OCI-LY7 (cell line): ENCODE measurements at places on chromosomes 6 and 20.

- DNase-seq, result no peak
Observed at GRCh38 chr6:55574556-55574955, 4.4 kb downstream of the HMGCLL1 start.

DNA sequence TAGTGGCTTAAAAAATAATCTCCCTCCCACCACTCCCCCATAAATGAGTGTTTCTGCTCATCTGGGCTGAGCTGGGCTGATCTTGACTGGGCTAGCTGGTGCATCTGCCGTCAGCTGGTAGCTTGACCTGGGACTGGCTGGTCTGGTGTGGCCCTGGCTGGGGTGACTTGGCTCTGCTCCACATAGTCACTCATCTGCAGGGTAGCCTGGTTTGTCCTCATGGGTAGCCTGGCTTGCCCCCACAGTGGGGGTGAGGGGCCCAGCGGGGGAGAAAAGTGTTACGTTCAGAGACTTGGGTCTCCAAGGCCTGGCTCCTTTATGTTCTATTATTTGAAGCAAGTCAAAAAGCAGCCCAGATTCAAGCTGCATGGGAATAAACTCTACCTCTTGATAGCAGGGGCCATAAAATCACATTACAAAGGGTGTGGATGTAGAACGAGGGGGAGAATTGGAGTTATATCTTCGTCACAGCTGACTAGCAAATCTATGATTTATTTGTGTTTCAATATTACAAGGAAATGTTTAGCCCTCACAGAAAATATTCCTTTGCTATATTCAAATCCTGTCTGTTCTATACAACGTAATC lies 32.9 kb downstream of the EDN3 start:
- DNase-seq, result no peak

- no peak for DNase-seq
Observed at GRCh38 chr6:108714101-108714765, 134.0 kb upstream of the ARMC2 start.

GRCh38 chr6:3527651-3527977 lies 70.8 kb upstream of the SLC22A23 start:
- DNase-seq, result no peak

DNA sequence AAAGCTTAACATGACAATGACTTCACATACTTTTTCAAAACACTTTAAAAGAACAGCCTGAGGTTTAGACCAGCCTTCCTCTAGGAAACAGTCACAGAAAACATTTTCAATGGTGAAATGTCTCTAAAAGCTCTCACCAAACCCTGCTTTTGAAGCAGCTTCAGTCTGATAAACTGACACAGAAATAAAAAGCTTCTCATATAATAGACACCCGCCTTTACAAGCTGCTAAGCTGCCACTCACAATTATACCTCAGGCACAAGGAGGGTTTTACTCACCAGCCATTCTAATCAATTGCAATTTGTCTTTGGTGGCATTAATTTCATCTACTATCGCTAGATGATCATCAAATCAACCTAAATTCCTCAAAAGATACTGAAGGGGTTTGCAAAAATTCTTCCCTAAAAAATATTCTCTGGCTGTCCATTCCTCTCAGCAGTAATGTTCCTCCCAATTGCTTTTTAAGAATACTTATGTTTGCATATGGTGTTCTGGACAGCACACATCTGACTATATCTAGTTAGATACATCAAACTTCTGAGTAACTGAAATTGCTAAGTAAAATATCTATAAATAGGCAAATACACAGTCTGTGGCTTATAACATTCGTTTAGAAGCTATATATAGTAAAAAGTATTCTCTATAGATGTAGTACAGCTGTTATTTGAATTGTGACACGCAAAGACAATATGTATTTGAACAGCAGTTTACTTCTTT lies 29.4 kb downstream of the KIF13A start:
- no peak for DNase-seq

DNA sequence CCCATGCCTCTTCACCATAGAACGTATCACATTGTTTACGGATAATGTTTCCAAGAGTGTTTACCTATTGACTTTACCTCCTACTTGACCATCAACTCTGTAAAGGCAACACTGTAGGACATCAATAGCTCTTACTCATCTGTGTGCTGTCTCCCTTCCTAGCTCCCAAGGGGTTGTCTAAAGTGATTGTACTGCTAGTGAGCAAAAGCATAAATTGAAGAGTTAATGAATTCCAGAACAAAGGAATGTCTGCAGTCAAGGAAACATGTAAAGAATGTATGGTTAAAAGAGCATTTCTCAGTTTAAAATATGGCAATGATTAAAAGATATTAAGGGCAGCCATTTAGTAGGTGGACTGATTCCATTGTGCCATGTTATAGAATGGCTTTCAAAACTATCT lies 985.4 kb downstream of the TBC1D32 start:
- DNase-seq, result no peak
